Fibroblast of mammary gland (primary cell): ENCODE measurements at places on chromosomes 1 and 21.

- DNase-seq = peak; percentile 50
Observed at GRCh38 chr1:78009836-78010235, 5.1 kb downstream of the DNAJB4 start.

DNA sequence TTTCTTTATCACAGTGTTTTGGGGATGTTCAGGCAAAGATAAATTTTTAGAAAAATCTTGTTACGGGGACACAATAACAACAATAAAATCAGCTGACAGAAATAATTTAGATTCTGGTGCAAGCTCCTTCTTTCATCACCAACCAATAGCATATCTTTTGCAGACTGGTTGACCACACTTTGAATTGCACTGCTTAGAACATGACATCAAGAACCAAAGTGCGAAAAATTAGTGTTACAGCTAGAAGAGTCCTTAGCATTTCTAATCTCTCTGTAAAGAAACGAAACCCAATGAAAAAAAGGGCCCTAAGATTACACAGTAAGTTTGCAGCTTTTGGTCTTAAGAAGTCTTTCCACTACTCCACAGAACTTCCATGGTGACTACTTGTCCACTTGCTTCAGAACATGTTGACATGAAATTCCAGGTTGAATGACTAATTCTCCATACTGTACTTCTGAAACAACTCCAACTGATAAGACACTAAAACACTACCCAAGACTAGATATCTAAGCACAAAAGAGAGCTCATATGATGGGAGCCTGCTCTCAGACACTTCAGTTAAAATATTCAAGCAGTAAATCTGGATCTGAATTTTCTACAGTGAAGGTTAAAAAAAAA, 31.3 kb downstream of the XKR8 start:
- DNase-seq = no peak

DNA sequence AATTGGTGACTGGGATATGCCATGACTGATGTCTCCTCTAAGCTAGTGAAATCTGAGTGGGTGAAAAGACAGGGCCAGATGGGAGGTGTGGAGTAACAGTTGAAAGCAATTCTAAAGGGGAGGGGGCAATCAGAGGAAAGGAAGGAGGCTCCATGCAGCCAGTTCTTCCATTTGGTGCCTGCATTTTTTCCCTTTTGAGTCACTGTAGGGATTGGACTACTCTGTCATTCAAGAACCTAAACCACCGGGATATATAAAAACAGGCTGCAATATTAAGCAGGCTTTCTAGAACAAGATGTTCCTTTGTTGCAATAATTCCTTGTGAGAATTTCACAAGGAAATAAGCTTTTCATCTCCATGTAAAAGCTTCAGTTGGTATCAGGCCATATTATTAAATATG, 18.3 kb downstream of the CLIC6 start:
- no peak for DNase-seq

DNA sequence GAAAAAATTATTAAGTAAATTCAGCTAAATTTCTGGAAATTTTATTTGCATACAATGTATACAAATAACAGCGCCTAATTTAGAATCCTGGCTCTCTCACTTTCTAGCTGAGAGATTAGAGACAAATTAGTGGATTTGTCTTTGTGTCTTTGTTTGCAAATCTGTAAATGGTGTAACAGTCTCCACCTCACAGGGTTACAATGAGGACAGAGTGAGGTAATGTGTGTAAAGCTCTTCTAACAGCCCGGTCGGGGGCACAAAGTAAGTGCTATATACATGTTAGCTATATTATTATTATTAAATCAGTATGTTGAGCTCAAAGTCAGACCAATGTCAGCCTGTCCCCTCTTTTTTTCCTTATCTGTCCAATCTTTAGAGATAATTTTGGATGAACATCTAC, 5.0 kb upstream of the ADAMTSL4 start:
- no peak for DNase-seq
